ENCODE measurements at places on chromosomes 1 and 21.

- DNase-seq, result no peak
Measured at GRCh38 chr1:89023026-89023425, 360 bp upstream of the GBP3 start.

- no peak for DNase-seq
Measured at GRCh38 chr1:114033216-114033706, 54.0 kb downstream of the OLFML3 start.

DNA sequence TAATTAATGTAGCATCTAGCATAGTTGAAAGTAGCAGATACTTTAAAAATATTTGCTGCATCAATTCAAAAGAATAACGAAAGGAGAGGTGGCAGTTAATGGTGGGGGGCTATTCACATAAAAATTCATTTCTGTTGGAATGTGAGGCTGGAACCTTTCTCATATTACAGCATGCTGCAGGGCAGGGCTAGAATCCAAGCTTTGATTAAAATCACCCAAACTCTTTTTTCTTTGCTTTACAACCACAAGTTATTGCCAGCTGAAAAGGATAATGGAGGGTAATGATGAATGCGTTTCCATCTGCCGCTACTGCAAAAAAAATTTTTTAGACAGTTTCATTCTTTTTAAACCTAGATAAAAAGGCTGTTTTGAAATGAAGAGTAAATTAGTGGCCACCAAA, 9.8 kb downstream of the DISP1 start:
- DNase-seq, result no peak

DNA sequence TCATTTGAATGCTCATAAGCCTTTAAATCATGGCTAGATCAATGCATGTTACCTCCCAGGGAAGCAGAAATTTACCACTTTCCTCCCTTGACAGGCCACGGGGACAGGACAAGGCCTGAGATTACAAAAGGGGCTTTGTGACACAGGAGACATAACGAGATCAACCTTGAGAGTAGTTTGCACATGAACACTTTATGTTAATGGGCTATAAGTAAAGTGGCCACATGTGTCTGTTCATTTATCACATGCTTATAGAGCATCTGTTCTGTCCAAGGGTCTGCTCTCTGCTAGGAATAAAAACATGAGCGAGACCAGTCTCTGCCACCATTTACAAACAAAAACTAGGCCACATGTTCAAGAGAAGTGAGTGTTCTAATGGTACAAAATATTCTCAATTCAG, 144.1 kb upstream of the C8B start:
- DNase-seq, result no peak

DNA sequence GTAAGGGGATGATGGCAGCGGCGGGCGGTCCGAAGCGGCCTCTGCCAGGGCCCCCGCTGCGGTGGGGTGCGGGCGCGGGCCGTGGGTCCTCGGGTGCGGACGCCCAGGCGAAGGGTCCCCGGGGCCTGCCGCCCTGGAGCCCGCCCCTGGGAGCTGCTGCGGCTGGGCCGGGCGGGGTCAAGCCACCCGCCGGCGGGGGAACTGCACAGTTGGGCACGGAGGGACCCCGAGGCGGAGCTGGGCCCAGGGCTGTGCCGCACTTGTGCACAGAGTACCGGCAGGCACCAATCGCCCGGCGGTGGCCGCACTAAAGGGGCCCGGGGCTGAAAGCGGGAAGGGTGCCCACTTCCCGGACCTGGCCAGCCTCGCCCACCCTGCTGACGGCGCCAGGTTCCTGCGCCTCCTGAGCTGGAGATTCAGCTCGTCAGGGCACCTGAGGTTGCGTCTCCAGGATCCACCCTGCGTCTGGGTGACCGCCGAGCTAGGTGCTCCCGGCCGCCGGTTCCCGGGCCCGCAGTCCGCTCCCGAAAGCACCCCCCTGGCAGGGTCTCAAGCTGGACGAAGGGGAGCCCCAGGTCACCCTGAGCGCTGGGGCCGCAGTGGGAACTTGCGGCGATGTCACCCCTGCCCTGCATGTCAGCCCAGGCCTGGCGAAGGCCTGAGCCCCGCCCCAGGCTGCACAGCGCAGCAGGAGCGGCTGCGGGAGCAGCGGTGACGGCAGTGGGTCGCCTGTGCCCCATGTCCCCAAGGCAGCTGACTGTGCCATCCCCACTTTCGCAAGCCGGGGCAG, 56.7 kb upstream of the ETV3 start:
- DNase-seq, result no peak

GRCh38 chr1:221851336-221851735, 109.4 kb upstream of the DUSP10 start:
- DNase-seq, result no peak

GRCh38 chr1:101846820-101847219, 149.9 kb downstream of the OLFM3 start:
- DNase-seq, result no peak

DNA sequence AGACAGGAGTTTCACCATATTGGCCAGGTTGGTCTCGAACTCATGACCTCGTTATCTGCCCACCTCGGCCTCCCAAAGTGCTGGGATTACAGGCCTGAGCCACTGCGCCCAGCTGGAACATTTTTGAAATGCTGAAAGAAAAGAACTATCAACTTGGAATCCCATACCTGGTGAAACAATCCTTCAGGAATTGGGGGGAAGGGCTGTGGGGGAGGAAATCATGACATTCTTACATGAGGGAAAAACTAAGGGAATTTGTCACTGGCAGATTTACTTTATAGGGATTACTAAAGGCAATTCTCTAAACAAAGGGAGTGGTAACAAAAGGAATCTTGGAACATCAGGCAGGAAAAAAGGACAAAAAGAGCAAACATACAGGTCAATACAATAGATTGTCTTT, 25.8 kb downstream of the NDUFS5 start:
- DNase-seq, result no peak

DNA sequence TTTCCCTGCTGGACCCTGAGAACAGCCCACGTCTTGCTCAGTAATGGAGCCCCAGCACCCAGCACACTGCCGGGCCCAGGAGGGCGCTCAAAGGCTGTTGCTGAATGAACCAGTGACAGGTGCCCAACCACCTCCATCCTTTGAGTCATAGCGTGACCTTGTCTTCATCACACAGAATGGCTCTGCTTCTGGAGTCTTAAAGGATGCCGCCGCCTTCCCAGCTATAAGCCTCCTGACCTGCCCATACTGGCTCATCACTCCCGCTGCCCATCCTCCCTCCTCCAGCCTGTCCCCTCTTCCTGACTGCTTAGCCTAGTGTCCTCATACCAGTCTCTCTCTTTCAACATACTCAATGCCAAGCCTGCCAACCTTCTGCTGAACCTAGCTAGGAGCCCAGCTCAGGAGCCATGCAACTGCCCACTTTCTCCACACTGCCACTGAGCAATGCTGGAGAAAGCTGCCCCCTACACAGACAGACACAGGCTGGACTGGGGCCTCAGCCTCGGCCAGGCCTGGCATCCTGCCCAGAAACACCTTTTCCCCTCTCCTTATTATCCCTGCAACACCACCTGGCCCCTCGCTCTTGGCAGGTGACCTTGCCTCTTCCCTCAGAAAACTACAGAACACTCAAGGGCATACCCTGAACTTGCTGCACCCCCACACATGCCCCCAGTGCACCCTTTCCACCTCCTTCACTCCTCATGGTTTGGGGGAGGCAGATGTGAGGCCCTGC, 14.1 kb downstream of the TTC39A start:
- no peak for DNase-seq

GRCh38 chr21:42479582-42479981, 16.4 kb downstream of the RSPH1 start:
- no peak for DNase-seq

GRCh38 chr1:227828786-227829185, 13.3 kb downstream of the PRSS38 start:
- no peak for DNase-seq

- DNase-seq, result no peak
Measured at GRCh38 chr1:113983391-113983790, 4.1 kb downstream of the OLFML3 start.

GRCh38 chr1:114495486-114495885, 15.5 kb downstream of the TRIM33 start:
- DNase-seq, result no peak

DNA sequence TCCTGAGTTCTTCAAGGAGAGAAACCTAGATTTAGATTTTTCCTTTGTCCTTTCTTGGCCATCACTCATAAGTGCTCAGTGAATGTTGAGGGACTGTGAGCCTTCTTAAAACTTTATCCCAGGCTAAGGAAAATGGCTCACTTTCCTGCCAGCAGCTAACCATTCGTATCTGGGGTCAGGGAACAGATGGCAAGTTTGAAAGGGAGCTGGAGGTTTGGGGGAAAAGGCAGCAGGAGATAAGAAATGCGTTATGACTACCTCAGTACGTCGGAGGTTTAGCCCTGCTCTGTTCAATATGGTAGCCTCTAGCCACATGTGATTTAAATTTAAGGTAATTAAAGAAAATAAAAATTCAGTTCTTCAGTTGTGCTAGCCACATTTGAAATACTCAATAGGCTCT, 13.3 kb downstream of the RRP15 start:
- DNase-seq, result no peak

- DNase-seq, result no peak
Measured at GRCh38 chr1:89949991-89950624, 44.8 kb upstream of the ZNF326 start.

DNA sequence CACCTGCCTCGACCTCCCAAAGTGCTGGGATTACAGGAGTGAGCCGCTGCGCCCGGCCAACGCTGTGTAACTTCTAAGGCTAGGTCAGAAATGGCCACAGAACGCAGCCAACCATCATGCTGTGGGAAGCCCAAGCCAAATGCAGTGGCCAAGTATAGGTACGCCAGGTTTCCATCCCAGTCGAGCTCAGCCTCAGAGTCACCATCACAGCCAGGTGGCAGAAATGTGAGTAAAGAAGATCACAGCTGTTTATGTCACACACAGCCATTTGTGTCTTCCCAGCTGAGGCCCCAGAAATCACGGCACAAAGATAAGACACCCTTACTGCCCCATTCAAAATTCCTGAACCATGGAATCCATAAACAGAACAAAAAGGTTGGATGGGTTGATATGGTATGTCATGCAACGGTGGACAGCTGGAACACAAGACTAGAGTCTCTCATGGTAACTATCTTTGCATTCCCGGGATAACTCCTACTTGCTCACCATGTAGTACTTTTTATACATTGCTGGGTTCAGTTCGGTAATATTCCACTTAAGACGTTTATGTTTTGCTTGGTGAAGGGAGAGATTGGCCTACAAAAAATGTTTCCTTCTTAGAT, 84.3 kb downstream of the SLC45A1 start:
- DNase-seq, result no peak

DNA sequence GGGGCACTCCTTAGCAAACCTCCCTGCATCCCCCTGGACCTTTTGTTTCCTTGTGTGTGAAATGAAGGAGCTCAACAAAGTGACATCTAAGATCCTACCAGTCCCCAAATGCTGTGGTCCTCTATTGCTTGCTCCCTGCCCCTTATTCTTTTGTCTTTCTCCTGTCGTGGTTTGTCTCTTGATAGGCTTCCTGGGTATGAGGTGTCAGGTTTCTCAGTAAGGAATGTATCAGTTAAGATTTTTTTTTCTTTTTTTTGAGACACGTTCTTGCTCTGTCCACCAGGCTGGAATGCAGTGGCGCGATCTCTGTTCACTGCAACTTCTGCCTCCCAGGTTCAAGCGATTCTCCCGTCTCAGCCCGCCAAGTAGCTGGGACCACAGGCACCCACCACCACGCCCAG, 16.8 kb downstream of the CNIH3 start:
- no peak for DNase-seq

DNA sequence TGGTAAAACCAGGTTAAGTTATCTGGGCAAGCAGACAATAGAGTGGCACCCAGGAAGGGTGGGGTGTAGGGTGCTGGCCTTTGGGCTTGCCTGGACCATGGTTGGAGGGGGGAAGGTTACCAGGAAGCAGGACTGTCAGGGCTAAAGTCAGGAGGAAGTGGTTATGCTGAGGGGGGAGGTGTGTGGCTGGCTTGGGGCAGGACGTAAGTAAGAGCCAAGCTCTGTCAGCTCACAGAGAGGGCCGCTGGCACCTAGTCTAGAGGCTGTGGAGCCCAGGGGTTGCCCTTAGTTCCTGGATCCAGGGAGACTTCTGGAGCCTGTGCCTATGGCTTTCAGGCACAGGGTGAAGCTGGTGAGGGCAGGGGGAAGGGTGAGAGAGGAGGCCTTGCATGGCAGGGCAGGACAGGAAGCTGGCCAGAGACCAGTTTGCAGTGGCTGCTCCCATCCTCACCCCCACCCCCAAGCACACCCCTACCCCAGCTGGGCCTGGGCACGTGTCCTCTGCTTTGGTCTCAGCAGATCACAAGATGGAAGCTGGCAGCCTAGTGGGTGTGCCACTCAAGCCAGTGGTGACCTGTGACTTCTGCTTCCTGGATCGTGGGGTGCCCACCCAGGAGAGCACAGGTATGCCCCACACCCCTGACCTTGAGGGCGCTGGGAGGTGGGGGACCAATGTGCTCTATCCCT, 20.5 kb upstream of the SMYD3 start:
- DNase-seq, result no peak

DNA sequence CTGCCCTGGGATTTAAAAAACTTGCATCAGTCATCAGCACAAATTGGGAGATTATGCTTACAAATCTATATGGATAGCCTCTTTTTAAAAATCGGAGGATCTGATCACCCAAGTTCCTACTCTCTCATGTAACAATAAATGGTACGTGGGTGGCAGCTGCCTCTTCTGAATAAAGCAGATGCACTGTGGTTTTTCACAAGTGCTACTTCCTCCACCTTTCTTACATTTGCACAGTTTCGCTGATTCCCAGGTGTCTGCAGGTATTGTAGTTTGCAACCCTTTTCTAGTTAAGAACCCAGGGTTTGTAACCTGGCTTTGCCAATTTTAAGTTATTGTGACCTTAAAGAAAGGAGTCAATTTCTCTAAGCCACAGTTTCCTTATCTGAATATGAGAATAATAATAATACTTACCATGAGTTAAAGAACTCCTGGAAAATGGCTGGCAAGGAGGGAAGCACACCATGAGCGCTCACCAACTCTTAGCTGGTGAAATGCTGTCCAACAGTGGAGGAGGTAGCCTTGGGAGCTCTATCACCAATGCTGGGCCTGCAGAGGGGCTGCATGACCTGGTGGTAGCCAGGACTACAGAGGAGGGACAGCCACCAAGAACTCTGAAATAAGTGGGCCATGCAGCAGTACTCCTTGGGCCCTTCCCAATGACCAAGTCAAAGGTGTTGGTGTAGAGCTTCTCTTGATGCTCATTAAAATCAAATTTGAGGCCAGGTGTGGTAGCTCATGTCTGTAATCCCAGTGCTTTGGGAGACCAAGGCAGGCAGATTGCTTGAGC, 30.2 kb upstream of the KCNA2 start:
- no peak for DNase-seq

DNA sequence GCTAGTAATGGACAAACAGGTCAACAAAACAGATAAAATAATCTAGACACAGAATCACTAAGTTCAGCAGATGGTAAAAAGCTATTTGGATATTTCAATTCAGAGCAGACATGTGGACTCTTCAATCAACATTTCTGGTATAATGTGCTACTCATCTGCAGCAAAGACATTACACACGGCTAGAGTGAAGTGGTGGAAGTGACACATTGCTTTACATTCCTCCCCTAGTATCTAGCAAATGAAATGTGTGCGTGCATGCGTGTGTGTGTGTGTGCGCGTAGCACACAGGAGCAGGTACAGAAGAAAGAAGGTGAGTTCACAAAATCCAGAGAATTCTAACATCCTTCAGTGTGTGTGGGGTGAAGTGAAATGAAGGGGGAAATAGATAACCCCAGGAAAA, 8.3 kb downstream of the AHCTF1 start:
- no peak for DNase-seq

All from T-helper 2 cell treated with Interferon-gamma antibody and Interleukin-4, amounts not matched to agents 5 μg/mL and 100 μg/mL, for 36 hours (primary cell).